ENCODE measurements at places on chromosomes 1 and 21.
A peak's percentile ranks its signal among the peaks of the same experiment; 100 is the strongest.

- peak; percentile 97 for DNase-seq
These were observed at the start of gene SHISA4 for GRCh38 chr1:201888282-201889089. Gene SHISA4 (plus strand): TSS chr1:201888898. CDS start chr1:201888995, 97 bp downstream.

GRCh38 chr1:156844638-156845037 lies 14.3 kb downstream of the INSRR start:
- DNase-seq = no peak

DNA sequence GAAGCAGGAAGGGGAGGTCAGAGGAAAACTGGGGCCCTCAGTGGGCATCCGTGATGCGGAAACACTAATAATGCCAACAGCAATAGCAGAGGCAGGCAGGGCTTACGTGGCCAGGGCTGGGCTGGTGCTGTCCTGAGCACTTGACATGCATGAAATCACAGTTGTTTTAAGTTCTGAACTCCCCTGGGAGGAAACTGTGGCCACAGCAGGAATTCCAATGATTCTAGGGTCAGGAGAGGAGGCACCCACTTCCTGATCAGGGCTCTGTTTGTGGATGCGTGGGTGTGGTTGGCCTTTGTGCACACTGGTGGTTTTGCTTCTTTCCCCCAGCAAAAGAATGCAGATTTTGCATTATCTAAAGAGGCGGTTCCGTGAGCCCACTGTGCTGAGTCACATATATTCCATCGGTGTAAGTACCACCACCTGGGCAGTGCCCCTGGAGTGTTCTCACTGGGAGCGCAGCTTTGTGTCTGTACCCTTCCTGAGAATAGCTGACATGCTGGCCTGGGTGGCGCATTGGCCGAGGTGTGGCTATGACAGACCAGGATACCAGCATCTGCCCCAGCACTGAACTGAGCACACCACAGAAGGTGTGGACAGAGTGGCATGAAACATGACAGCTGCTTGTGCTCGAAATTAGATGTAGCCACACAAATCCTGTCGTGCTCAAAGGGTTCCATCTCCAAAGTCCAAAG lies 71.0 kb downstream of the PDE9A start:
- no peak for DNase-seq

- DNase-seq = no peak
These were observed 82.0 kb upstream of the JAK1 start for GRCh38 chr1:65048335-65048734.

- no peak for DNase-seq
These were observed 90.7 kb downstream of the CDC7 start for GRCh38 chr1:91591175-91591974.

GRCh38 chr1:96634883-96635282 lies 86.7 kb upstream of the PTBP2 start:
- DNase-seq = no peak

DNA sequence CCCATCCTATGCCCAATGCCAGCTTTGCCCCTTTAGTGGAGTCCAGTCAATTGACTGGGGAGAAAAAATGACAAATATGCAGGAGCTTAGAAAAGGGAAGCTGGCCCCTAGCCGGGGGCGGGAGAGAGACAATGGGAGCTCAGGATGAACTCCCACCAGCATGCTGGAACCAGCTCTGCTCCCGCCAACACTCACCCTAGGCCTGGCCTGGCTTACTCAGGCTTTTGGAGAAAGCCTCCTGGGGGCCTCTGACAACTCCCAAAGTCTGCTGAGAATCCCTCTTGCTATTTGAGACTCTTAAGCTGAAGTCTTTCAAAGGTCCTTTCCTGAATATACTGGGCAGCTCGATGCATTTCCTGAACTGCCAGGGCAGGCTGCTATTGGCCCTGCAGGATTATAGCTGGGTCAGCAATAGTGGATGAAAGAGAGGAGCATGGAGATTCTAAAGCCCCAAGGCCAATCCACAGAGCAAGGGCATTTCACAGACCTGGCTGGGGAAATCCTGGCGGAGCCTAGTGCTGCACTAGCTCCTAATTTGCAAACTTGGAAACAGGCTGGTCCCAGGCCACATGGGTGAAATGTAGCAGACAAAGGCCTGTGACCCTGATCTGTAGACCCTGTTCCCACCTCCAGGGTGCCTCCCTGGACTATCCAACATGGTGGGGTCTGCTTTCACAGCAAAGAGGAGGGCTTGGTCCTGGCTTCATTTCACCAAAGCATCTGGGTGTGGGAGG lies 35.7 kb upstream of the CLSTN1 start:
- no peak for DNase-seq

DNA sequence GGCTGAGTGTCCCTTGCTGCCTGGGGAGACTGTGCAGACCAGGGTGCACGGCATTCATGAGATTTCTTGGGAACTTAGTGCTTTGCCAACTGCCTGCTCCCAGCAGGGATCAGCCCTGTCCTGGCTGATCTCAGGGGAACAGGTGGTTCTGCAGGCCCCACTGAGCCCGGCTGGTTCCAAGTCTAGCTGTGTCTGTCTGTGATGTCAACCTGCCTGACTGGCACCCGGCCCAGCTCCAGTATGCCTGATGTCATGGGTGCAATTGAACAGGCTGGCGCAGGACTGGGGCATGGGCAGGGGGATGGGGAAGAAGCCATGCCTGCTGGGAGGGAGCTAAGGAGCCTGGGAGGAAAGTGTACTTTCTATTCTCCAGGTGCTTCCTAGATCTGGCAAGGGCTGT lies 227.1 kb downstream of the GRIK3 start:
- no peak for DNase-seq

DNA sequence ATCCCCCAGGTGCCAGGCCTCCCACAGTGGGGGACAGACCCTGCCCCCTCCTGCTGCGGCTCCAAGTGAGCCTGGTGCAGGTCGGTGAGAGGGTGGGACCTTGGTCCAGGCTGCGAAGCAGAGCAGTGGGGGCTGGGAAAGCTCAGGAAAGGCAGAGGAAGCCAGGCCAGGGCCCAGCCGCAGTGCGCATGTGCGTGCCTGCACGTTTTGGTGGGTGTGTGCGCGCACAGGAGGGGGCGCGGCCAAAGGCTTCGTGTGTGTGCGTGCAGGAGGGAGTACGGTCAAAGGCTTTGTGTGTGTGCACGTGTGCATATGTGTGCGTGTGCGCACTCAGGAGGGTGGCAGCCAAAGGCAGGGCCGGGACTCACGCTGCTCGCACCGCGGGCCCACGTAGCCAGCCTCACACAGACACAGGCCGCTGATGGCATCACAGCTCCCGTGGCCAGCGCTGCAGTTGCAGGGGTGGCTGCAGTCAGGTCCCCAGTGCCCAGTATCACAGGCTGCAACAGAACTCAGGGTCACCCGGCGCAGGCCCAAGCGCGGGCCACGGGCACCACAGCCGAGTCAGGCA lies 45.9 kb downstream of the ARHGEF16 start:
- DNase-seq = no peak

DNA sequence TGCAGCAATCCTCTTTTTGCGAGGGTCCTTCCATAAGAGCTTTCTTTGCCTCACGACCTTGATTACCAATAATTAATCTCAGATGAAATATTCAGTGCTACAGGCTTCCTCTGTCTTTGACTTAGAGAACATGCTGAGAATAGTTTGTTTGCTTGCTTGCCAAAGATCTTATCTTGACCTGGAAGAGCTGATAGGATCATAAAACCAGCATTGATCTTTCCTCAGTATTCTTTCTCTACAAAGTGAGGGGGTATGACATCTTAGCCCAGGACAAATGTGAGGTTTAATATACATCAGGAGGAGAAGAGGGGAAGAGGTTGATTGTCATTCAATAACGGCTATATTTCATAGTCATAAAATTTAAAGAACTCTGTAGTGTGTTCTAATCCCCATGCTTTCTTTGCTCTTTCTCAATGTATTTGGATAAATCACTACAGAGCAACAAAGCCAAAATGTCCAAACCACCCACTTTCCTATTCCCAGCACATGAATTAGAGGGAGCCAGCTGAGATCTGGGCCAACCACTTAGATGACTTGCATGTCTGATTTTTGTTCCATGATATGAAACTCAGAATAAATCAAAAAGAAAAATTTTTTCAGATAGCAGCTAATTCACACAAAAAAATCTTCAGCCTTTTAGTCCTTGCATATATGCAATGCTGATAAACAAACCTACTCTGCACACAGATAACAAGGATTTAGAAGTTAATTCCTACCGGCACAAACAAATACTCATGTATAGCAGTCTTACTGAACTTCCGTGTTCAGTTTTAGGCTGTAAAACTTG lies 50.5 kb upstream of the IPO9 start:
- DNase-seq = no peak

DNA sequence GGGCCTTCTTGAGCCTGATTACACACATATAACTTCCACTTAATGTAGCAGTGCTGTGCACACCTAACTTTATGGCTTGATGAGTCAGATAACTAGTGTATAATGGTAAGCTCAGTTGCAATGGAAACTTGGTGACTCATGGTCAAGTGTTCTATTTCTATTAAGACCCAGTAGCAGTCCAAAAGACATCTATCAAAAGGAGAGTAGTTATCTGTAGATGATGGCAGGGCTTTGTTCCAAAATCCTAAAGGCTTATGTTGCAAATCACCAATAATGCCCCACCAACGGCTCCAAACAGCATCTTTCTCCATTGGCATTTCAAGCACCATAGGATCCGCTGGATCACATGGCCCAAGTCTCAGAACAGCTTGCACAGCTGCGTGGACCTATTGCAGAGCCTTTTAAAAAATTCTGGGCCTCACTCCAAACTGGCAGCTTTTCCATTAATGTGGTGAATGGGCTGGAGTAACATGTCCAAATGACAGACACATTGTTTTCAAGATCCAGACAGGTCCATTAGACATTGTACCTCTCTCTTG lies 566.8 kb upstream of the USP24 start:
- DNase-seq = no peak

- DNase-seq = peak; percentile 39
These were observed 673 bp upstream of the DHCR24 start for GRCh38 chr1:54887665-54888071.

DNA sequence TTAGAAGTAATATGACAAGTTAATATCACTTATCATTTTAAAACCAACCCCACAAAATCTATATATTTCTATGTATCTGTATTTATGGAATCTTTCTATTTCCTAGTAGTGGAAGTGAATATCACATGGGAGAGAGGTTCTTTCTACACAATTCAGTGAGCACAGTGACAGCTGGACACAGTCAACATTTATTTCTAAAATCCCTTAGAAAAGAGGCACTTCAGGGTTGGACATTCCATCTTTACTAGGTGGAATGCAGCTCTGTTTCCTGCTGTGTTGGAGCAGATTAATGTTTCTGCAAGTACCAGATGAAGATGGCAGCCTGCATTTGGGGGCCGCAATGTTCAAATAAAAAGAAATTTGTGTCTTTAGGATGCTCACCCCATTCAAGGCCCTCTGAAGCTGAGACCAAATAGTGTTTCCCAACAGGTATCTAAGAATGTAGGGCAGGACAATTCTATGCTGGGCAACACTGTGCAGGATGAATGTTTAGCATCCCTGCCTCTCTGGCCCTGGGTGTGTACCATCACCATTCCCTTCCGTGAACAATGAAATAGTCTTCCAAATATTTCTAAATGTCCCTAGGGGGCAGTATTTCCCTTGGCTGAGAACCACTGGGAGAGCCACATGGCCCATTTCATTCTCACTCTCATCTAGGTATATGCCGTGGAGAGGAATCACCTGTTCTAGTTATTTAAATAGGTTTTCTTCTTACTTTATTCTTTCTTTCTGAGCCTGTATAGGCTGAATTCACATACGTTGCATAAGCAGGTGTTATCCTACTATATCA lies 394.8 kb downstream of the PRDM2 start:
- no peak for DNase-seq

GRCh38 chr1:8073112-8073855 lies 47.2 kb upstream of the ERRFI1 start:
- no peak for DNase-seq

DNA sequence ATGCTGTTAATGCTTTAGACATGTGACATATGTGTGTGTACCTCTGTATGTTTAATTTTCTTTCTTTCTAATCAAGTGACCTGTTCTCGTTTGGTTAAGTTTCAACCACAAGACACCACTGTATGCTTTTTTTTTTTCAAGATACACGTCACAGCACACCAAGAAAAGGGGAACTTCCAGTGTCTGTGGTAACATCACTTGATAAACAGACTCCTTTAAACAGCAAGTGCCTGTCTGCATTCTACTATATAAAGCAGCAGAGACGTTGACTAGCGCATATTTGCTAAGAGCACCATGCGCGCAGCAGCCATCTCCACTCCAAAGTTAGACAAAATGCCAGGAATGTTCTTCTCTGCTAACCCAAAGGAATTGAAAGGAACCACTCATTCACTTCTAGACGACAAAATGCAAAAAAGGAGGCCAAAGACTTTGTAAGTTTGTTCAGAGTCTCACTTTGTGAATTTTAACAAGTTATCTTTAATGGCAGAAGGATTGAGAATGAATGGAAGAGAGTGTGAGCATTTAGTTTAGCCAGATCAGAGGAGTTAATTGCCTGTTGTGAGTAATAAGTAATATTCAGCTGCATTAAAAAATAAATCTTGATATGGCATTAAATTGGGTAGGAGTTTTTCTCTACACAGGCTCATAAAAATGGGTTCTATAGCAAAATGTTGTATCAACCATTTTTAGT lies at the start of gene RGS1:
TSS of gene RGS1 (plus strand) at position 275 of the 691 bp plus-strand sequence. CDS start at position 295, 20 bp downstream.
- no peak for DNase-seq

- DNase-seq = no peak
These were observed 181.8 kb upstream of the ADGRL4 start for GRCh38 chr1:79188337-79188736.

DNA sequence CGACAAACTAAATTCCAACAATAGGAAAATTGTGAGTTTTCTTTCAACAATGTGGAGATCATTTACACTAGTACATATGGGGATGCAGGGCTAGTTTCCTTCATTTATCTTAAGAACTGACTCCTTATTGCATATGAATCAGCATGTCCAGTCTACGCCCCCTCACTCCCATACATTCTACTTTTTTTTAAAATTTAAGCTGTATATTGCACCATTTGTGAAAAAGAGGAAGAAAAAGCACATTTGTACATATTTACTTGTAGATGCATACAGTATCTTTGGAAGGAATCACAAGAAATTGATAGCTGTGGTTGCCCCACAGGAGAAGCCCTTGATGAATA lies 15.9 kb downstream of the VPS26C start:
- DNase-seq = no peak

GRCh38 chr1:207896547-207896946 lies 14.4 kb downstream of the CD34 start:
- DNase-seq = no peak

- DNase-seq = no peak
These were observed 21.3 kb downstream of the FAM78B start for GRCh38 chr1:166145499-166145898.

DNA sequence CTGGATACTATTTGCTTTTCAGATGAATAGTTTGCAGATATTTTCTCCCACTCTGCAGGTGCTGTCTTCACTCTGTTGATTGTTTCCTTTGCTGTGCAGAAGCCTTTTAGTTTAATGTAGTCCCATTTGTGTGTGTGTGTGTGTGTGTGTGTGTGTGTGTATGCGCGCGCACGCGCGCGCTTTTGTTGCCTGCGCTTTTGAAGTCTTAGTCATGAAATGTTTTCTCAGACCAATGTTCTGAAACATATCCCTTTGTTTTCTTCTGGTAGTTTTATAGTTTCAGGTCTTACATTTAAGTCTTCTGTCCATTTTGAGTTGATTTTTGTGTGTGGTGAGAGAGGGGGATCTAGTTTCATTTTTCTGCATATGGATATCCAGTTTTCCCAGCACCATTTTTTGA lies 63.5 kb downstream of the XPR1 start:
- DNase-seq = no peak
